Renal cortex interstitium (tissue), 15 donors: ENCODE measurements at places on chromosomes 7 and 10.

DNA sequence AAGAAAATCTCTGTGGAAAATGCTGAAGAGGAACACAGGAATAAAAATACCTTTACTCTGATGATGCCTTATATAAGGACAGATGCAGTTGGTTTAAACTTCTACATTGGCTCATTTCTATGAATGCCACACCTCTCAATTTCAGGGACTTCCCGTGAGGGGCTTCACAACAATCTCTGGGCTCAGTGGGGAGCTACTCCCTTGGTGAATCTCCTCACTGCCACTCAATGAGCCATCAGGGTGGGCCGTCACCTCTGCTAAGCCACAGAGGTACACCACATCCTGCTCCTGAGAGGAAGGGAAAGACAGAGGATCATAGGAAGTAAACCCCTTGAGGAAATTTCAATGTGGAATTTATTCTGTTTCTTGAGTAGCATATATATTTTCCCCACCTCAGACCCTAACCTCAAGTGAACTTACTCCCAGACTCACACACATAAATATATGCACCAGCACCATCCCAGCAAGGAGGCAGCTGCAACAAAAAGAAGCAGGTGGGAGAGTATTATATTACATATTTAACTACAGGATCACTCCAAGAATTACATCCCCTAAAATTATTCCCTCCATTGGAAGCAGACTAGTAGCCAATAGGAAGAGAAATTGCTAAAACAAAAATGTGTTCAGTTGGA, 63.3 kb upstream of the PRSS1 start:
- no peak for DNase-seq

- no peak for DNase-seq
Measured at GRCh38 chr10:34607894-34608293, 207.2 kb downstream of the PARD3 start.

GRCh38 chr10:335151-335800, 200.0 kb downstream of the ZMYND11 start:
- no peak for DNase-seq

DNA sequence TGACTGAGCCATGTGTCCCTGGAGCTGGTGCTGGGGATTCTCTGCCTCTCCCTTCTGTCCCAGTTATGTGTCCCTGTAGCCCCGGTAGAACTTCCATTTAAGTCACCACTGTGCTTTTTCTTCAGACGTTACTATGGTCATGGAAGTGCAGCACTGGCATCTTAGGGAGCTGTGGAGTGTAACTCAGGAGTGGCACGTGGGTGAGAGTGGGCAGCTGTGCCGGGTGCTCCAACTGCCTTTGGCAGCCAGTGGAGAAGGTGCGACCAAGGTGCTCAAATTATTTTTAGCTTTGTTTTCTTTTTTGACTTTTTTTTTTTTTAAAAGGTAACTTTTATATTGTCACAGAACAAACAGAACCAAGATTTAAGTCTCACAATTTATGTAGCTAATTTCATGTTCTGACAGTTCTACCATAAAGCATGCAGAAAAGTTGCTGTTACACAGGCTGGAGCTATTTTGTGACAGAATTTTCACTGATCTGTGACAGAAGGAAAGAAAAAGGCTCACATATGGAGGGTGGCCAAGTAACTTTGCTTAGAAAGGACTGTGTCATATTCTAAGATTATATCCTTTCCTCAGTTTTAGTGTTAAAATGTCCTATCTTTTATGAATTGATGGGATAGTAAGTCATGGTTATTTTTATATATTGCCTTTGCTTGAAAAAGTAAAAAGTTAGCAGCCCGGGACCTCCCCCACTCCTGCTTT, 73.9 kb downstream of the SH2D4B start:
- DNase-seq: no peak

DNA sequence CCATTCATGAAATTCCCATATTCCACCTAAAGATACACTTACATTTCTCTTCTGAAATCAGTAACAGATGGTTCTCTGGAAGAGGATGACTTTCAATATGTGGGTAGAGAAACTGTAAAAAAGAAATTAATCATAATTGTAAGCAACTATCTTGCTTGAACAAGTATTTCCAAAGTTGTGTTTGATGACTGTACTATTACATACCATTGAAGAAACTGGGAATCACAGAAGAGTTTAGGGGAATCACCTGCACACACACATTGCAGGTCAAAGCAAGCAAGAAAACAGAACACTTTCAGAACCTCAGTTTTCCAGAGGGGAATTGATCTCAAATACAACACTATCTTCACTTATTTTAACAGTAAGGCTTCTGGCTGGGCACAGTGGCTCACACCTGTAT, 33.6 kb downstream of the GSAP start:
- DNase-seq: no peak

GRCh38 chr7:91875851-91876250, 4.7 kb downstream of the MTERF1 start:
- no peak for DNase-seq

- DNase-seq: no peak
Measured at GRCh38 chr7:148296994-148297644, 293.4 kb upstream of the C7orf33 start.

- DNase-seq: no peak
Measured at GRCh38 chr10:27607591-27607990, 103.5 kb downstream of the RAB18 start.

DNA sequence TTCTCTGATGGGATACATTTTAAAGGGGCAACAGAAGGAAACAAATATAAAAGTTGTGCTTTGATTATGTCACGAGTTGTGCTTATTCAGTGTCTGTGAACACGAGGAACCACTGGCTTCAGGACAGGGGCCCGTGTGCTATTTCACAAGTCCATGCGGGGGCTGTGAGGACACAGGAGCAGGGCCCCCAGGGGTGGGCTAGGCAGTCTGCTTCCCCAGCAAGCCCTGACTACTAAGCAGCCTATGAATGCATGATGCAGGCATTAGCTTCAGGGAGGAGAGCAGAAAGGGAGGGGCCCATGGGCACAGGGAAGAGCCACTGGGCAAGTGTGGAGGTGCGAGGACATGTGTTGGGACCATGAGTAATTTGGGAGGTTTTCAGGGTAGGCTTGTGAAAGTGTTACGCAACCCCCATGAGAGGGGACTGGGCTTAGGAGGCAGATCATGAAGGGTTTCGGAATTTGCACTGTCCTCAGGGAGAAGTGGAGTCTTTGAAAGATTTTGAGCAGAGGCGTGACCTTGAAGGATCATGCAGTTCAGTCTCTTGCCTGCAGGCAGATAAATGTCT, 424.9 kb downstream of the CALN1 start:
- no peak for DNase-seq

DNA sequence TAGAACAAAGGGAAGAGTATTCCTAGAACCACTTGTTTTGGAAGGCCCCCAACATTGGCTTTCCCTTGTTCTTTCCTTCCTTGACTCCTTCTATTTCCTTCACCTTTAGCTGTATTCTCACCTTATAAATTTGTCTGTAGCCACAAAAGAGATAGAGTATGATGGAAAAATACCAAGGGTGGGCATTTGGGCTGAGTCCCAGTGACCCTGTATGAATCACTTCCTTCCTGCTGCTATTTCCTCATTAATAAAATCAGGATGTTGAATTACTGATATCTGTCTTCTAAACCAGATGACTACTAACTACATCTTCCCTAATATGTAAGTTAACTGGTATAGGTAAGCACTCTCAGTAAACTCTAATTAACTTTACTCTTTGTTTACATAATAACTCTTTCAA, 55.1 kb downstream of the IFIT5 start:
- no peak for DNase-seq

DNA sequence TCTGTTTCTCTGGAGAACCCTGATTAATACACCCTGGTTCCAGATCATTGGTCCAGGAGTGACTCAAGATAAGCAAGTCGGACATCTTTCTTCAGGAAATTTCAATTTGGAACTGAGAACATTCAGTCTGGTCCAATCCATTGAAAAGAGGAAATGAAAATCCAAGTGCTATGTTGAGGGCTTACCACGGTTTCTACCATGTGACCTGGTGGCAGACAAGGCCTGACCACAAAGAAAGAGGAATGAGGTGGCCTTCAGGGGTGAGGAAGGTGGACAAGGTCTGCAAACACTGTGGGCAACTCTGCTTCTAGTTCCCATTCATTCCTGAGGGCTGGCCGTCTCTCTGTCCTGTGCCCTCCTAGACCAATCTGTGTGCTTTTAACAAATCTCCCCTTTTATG, 149.2 kb upstream of the GHITM start:
- no peak for DNase-seq

DNA sequence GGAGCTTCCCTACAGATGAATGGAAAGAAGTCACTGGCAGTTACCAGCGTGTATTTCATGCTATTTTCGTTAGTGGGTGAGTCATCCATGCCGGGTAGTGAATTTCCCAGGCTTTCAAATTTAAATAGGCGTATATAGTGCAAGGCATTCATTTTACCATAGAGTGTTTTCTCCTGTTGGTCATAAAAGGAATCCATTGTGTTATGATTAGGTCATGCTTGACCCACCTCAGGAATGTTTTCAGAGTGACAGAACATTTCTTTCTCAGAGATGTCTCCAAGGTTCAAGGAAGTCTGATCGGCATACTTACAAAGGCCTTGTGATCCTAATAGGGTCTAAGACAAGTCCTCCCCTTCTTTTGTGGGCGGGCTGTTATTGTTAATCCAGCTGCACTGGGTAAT, 110.7 kb downstream of the AKR1D1 start:
- no peak for DNase-seq

GRCh38 chr10:90862908-90863514, 5.2 kb upstream of the HTR7 start:
- no peak for DNase-seq

DNA sequence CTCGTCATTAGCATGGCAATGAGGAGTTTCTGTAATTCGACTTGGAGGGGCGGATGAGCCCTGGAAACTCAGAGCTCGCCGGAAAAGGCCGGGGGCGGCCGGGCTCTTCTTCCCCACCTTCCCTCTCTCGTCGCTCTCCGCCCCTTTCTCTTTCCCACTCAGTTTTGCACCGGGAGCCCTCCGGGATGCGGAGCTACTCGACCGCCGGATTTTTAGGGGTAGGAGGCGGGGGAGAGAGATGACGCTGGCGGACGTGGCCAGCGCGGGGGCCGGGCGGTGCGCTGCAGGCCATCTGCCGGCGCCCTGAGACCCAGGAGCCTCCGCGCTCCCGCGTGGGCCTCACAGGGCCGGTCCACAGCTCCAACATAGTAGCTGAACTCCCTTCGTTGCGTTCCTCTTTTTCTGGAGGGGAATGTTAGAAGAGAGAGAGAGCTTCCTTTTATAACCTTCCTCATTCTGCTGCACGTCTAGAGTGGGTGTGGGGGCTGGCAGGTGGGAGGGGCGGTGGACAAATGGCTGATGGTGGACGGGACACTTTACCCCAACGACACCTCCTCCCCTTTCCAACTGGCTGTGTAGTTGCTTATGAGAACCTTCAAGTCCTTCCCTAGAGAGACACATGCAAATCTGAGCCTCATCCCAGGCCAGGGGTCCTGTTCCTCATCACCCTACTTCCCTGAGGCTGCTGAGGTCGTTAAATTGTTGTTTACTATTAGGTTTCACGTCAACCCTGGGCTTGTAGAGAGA, 1.1 kb upstream of the HOXA1 start:
- DNase-seq: no peak

GRCh38 chr10:77248104-77248790, 389.4 kb downstream of the KCNMA1 start:
- no peak for DNase-seq

DNA sequence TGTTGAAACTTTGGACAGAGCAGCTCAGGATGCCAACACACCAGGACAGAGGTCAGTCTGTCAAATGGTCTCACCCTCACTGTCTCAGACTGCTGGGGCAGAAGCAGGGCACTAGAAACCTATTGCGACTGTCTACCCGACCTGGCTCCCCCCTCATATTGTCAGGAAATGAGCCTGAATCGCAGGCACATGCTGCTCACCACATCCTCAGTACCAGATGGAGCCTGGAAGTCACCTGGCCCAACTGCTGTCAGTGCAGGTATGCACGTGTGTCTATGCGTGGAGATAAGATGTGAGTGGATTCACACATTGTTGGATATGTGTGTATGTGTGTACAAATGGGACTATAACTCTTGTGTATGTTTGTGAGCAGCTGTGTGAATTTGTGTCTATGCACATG, 3.2 kb upstream of the CDHR1 start:
- DNase-seq: no peak

DNA sequence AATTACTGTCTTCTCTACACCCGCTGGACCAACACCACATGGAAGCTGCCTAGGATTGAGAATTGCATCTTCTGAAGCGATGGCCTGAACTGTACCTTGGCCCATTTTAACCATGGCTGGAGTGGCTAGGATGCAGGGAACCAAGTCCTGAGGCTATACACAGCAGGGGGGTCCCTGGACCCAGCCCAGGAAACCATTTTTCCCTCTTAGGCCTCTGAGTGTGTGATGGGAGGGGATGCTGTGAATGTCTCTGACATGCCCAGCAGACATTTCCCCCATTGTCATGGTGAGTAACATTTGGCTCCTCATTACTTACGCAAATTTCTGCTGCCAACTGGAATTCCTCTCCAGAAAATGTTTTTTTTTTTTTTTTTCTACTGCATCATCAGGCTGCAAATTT, 822.7 kb downstream of the PCDH15 start:
- no peak for DNase-seq
